ENCODE measurements at places on chromosomes 1 and 21. TPM values are rescaled to one million over a fixed set of nuclear protein-coding genes. Genes with fewer than 3 reads are reported as not detected.

CLEC20A gene
- total RNA-seq = not detected

HYI gene
- 32.9 TPM for total RNA-seq

ETV3L gene
- total RNA-seq = not detected

TMPRSS15 gene
- not detected for total RNA-seq

PROX1 gene
- total RNA-seq = 2.1 TPM

PTPN7 gene
- total RNA-seq = not detected
